ENCODE measurements at places on chromosomes 13 and 19.
A peak's percentile ranks its signal among the peaks of the same experiment; 100 is the strongest.

DNA sequence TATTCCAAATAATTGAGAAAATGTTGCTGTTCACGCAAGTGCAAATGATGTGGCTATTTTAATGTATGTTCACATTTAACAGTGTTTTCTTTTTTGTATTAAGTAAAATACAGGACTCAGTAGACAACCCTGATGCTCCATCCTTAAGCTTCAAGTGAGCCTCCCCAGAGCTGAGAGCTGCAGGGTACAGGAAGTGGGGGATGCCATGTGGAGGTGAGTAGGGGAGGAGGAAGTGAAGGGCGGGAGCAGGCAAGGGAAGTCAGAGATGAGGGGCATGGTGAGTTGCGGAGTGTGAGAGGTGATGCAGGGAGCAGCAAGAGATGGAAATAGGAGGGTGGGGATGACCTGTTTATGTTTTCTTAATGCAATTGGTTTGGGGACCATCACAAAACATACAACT, 711.0 kb downstream of the UQCRFS1 start:
- no peak for DNase-seq

GRCh38 chr13:80338781-80339562, 2.0 kb downstream of the SPRY2 start:
- DNase-seq, result no peak

DNA sequence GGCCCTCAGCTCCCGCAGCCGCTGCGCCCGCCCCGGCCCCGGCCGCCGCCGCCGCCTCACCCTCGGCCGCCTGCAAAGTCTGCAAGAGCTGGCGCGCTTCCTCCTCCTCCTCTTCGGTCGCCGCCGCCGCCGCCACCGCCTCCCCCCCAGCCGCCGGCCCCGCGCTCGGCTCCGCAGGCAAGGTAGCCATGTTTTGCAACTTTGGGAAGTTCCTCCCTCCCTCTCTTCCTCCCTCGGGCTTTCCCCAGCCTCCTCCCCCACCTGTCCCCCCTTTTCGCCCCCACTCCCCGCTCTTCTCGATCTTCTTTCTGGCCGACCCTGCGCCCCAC, 433 bp downstream of the SIX5 start:
- peak; percentile 55 for DNase-seq

DNA sequence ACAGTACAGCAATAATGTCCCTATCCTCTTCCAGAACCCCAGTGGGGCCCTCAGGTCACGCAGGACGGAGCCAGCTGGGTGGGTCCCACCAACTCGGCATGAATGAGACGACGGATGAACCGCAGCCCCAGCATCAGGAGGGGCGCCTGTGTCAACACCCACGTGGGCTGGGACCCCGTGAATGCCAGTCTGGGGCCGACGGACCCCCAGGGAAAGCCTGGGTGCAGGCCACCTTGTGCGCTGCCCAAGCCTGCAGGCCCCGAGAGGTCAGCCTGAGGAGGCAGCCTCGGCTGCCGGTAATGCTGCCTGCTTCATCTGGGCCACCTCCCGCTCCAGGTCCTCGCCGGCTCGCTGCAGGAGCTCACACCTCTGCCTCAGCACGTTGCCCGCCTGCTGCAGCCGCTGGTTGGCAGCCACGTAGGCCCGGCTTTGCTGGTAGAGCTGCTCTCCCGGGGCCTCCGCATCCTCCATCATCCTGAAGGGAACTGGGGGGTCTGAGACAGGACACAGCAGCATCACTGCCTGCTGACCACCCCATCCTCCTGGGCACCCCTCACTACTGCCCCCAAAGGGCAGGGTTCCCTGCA, 4.2 kb downstream of the C19orf25 start:
- DNase-seq, result no peak

DNA sequence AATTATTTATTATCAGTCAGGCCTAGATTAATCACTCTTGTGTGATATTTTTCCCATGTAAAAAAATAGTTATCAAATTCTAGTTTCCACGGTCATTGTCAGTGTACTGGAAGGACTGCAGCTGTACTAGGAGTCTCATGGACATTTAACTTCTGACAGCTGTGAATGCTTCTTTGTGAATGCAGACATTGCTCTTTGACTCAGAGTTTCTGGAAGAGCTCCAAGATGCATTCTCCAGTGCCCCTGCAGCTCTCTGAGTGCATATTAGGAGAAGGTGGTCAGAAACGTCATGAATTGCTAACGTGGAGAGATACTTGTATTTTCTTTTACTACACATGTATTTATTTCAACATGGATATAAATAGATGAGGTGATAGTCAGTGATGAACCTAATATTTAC, 9.7 kb upstream of the SLITRK5 start:
- no peak for DNase-seq

GRCh38 chr19:35509018-35509652, 4.3 kb downstream of the DMKN start:
- peak; percentile 39 for DNase-seq

- no peak for DNase-seq
Observed at GRCh38 chr13:78631077-78631476, 27.7 kb upstream of the POU4F1 start.

DNA sequence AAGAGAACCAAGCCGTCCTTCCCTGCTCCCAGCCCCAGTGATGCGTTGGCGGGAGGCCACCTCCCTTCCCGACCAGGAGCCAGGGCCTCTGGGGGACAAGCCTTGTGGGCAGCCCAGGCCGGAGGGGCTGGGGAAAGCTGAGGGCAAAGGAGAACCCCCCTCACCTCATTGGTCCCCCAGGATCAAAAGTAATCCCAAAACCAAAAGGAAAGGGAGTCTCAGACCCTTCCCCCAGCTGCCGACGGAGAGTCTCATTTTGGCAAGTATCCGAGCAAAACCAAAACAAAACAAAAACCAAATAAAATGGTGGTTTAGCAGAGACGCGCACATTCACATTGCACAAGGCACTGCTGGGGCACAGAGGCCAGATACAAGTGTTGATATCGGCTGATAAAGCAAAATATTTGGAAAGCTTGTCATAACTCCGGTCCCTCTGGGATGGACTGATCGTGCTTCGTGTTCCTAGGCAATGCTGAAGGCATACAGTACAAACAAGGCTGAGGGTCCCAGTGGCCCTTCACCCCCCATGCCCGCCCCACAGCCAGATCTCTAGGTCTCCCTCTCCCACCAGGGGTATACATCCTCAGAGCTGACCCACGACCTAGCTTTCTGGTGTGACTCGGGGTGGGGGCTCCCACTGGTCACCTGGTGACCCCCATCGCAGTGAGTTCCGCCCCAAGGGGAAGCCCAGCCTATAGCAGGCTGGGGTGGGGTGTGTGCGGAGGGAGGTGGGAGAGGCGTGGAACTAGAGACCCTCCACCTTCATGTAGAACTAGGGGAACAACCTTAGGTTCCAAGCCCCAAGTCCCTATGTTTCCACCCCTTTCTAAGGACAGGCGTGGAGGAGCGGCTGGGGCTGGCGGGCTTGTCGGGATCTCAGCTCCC, 2.1 kb downstream of the CEBPA start:
- no peak for DNase-seq

DNA sequence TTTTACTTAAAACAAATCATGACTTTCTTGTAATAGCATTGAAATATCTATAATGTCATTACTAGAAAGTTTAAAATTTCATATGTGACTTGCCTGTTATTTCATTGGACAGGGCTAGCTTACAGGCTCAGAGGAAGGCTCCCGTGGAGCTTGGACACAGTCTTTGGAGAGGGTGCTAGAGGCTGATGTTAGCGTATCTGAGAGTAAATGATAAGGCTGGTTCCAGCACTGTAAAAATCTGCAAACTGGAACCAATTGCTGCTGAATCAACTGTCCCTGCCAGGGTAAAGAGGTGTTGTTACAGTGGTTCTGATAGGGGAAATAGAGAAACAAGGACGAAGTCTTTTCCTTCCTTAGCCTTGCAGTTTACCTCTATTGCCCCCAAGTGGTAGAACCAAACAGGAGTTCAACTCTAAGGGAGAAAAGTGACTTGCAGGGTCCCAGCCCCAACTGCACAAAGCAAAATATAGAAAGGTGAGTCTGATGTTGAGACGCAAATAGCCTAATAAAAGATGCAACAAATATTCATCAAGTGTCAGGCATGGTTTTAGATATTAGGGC, 901.7 kb downstream of the DIAPH3 start:
- DNase-seq, result no peak

DNA sequence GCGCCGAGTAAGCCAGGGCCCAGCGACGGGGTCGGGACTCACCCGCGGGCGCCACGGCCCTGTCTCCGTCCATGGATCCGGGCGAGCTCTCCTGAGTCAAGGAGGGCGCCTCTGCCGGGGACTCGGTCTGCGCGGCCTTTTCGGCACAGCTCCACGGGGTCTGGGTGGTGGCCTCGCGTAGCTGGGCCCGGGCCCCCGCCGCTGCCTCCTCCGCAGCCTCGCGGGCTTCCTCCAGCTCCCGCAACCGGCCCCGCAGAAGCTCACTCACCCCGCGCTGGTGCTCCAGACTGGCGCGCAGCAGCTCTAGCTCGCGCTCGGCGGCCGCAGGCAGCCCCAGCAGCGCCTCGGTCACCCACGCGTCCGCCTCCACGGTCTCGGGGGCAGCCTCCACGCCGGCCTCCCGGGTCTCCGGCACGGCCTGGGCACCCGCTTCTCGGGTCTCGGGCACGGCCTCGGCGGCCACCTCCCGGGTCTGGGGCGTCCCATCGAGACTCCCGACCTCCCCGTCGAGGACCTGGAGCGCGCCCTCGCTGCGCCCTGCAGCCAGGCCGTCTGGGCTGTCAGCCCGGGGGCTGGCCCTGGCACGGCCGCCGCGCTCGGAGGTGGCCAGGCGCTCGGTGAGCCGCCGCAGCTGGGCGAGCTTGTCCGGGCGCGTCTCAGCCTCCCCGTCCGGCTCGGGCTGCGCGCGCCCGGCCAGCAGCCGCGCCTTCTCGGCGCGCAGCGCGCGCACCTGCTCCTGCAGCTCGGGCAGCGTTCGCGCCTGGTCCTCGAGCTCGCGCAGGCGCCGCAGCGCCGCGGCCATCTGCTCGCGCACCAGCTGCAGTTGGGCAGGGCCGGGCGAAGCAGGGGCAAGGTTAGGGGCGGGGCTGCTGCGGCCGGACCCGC, 8.4 kb downstream of the KANK3 start:
- DNase-seq, result no peak

DNA sequence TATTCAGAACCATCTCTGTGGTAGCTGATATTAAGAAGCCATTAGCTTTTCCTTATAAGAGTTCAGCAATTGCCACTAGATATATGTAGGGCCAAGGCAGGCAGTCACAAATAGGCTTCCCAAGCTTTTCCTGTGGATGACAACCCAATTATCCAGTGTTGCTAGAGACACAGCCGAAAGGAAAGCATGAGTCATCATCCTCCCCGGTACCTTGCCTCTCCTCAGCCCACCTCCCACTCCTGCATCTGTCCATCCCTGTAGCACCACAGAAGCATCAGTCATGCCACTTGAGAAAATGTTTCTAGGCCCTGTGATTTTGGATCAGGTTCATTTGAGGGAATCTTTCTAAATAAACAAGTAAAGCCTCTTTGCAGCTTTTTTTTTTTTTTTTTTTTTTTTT, 204.3 kb downstream of the DNAJC15 start:
- DNase-seq, result no peak

DNA sequence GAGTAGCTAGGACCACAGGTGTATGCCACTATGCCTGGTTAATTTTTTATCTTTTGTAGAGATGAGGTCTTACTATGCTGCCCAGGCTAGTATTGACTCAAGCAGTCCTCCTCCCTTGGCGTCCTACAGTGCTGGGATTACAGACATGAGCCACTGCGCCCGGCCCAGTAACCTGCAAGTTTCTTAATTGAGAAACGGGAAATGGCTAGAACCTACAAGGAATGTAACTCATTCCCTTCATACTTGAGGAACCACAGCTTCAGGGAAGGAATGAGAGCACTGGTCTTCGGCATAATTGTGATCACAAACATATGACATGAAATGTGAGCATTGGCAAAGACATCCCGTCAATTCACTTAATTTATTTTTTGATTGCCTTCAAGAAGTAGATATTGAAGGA, 157.0 kb downstream of the KLF5 start:
- DNase-seq, result no peak

GRCh38 chr13:100789481-100789880, 114.9 kb upstream of the TMTC4 start:
- no peak for DNase-seq

- DNase-seq, result no peak
Observed at GRCh38 chr19:5025027-5025426, 56.1 kb downstream of the KDM4B start.

DNA sequence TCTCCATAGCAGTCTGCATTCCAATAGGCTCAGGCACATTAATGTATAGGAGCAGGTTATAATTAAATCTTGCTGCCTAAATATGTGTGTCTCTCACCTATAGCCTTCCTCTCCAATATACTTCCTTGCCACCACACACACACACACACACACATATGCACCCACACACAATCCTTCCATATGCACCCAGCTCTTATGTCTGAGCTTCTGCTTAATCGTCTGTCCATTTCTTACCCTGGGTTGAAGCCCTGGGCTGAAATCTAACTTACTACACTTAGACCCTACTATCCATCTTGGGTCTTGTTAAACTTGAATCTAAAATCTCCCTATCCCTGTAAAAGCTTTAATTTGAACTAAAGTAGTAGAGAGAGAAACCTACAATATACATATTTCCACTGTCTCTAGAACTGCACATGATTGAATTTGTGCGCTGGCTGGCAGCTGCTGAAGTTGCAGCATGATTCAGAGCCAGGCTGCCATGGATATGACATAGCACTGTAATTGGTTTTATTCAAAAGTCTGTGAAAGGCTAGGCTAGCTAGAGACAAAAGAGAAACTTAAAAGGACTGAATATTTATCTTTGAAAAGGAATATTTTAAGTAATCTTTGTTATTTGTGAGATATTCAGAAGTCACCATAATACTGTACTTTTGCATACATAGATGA, 25.7 kb upstream of the FREM2 start:
- no peak for DNase-seq

- DNase-seq, result no peak
Observed at GRCh38 chr13:112904436-112904960, 64.5 kb upstream of the MCF2L start.

GRCh38 chr19:14795078-14795721, 16.8 kb upstream of the ADGRE2 start:
- DNase-seq, result no peak

DNA sequence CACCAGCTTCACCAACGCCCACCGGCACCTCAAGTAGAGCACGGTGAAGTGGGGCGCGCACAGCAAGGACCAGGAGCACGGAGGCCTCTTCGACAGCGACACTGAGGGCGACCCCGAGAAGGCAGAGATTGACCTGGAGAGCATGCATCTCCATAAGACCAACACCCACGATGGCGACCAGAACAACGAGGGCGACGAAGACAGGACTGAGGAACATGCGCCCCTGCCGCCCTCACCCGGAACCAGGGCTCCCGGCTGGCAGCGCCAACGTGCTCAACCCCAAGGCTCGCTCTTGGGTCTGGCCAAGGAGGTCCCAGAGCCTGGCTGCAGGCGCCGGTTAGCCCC, 18.5 kb upstream of the RNF17 start:
- DNase-seq, result no peak
